ENCODE measurements at places on chromosomes 2 and 18.

GRCh38 chr2:2681711-2682251 is 350.7 kb upstream of the MYT1L start:
- no peak for DNase-seq

GRCh38 chr18:77055429-77056300 is 76.9 kb downstream of the MBP start:
- DNase-seq = no peak

DNA sequence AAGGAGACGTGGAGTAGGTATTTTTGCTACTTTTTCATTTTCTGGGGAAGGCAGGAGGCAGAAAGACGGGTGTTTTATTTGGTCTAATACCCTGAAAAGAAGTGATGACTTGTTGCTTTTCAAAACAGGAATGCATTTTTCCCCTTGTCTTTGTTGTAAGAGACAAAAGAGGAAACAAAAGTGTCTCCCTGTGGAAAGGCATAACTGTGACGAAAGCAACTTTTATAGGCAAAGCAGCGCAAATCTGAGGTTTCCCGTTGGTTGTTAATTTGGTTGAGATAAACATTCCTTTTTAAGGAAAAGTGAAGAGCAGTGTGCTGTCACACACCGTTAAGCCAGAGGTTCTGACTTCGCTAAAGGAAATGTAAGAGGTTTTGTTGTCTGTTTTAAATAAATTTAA is 3.4 kb downstream of the FZD7 start:
- no peak for DNase-seq

GRCh38 chr2:72132981-72133720 is 14.5 kb downstream of the CYP26B1 start:
- DNase-seq = no peak

DNA sequence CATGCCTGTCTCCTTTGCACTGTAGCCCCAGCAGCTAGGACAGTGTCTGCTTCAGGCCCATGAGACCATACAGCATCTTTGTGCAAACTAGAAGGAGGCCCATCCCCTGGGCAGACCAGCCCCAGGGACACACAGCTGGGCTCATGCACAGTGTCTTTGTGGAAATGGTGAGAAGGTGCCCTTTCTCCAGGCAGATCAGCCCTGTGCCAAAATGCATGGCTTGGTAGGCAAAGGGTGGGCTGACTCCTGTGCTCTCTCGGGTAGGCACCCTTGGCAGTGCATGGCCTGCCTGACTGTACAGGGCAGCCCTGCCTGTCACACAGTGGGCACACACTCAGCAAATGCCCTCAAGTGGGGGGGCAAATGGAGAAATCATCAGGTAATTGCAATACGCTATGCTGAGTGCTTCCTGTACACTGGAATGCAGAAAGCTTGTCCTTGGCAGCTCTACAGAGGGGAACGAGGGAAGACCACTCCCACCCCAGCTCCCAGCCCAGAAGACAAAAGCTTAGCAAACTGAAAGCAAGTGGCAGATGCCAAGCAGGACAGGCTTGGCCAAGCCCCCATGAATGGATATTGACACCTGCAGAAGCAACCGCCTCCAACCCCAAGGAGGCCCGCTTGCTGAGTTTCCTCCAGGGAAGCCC is 21.6 kb downstream of the TNS1 start:
- no peak for DNase-seq

DNA sequence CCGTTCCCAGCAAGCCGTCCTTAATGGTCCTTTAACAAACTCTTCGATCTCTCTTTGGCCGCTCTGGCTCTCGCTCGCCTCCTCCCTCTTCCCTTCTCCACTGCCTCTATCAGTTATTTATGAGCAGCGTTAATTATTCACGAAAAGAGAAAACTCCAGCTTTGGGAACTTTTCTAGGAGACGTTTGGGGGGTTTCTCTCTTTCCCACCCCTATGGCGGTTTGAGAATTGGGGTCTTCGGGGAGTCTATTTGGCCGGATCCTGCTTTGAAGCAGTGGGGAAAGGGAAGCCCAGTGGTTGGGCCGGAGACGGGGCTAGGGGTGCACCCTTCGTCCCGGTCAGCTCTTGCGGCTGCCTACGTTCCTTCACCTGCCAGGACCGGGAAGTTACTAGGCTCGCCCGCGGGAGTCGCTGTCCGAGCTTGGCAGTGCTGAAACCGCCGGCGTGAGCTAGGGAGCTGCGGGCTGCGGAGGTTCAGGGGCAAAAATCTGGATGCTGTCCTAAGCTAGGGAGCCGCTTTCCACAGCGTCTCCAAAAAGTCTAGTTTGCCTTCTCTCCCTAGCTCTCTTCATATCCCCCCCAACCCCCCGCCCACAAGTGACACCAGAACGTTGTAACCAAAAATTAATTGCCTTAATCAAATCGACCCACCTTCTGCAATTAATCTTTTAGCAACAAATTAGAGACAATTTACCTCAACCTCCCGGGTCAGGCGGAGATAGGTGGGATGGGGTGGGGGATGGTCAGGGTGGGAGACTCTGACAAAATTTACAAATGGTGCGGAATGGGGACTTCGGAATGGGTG is 8.9 kb upstream of the SKOR2 start:
- DNase-seq = peak; percentile 29
